ENCODE measurements at places on chromosomes 11 and 22. TPM values are rescaled to one million over a fixed set of nuclear protein-coding genes. Genes with fewer than 3 reads are reported as not detected.

GRCh38 chr11:35235936-35236666 is 97.1 kb downstream of the CD44 start:
- H3K4me3 ChIP-seq, result no peak overlapping the region
- H3K36me3 ChIP-seq, result peaks cover 6% of the 10 kb centered on the region
- H3K27ac ChIP-seq, result peak overlapping the region; percentile 35

Gene PYGM
- total RNA-seq, result 1.0 TPM

- H3K36me3 ChIP-seq, result no peaks in the 10 kb centered on the region
- H3K27ac ChIP-seq, result no peak overlapping the region
- peaks cover 8% of the 10 kb centered on the region for H3K27me3 ChIP-seq
- no peak for DNase-seq
- peaks cover 11% of the 10 kb centered on the region for H3K4me1 ChIP-seq
Observed at GRCh38 chr11:11451501-11452005, 98.5 kb upstream of the CSNK2A3 start.

- no peaks in the 10 kb centered on the region for H3K36me3 ChIP-seq
- H3K27me3 ChIP-seq, result no peaks in the 10 kb centered on the region
- no peaks in the 10 kb centered on the region for H3K4me1 ChIP-seq
- DNase-seq, result no peak
Observed at GRCh38 chr11:3623121-3623520, 18.7 kb downstream of the ART5 start.

Gene CHST1
- total RNA-seq, result 2.6 TPM

GRCh38 chr11:78149646-78150045 is 10.2 kb upstream of the ALG8 start:
- no peaks in the 10 kb centered on the region for H3K27me3 ChIP-seq
- H3K4me1 ChIP-seq, result no peaks in the 10 kb centered on the region
- H3K36me3 ChIP-seq, result no peaks in the 10 kb centered on the region

- H3K4me1 ChIP-seq, result peaks cover 14% of the 10 kb centered on the region
- H3K27me3 ChIP-seq, result peaks cover 2% of the 10 kb centered on the region
- H3K36me3 ChIP-seq, result no peaks in the 10 kb centered on the region
- peak; percentile 21 for DNase-seq
Observed at GRCh38 chr11:88175569-88176075, 379 bp upstream of the RAB38 start.

GRCh38 chr11:67645521-67646461 is 4.7 kb downstream of the ACY3 start:
- DNase-seq, result no peak
- H3K4me1 ChIP-seq, result no peaks in the 10 kb centered on the region

DNA sequence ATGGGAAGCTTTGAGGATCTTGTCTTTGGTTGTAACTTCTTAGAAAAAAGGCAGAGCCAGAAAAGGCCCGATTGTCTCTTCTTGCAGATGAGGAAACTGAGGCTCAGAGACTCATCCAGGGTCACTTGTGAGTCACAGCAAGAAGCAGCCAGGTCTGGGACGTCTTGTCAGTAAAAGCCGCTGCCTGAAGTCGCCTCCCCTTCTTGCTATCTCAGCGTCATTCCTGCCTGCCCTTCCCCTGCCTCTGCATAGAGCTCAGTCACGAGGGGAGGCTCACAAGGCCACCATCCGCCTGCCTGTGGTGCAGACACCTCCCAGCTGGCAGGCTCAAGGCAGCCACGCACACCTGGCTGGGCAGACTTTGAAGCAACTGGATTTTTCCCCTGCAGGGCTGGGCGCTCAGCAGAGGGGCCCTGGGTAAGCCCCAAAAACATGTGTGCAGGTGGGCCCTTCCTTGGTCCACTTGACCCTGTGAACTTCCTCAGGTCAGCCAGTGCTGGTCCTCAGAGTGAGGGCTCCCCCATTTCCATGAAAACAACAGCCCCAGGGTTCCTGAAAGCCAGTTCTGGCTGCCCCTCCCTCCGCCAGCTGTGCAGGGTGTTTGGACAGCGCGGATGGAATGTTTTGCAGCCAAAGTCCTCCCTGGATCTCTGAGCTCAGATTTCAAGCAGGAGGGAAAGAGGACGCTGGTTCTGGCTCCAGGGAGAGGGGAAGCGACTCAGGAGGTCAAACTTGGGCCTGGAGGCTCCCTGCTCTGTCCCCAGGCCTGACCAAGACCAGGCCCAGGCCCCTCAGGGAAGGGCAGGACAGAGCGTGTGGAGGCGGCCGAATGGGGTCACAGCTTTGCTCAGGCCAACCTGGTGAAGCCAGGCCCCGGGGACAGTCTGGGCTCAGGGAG is 6.0 kb upstream of the RAB3IL1 start:
- H3K4me3 ChIP-seq, result no peak overlapping the region
- peaks cover 14% of the 10 kb centered on the region for H3K27me3 ChIP-seq
- no peaks in the 10 kb centered on the region for H3K36me3 ChIP-seq
- DNase-seq, result peak; percentile 33

GRCh38 chr11:60339356-60339755 is 12.3 kb downstream of the MS4A6E start:
- no peak overlapping the region for H3K27ac ChIP-seq
- H3K4me3 ChIP-seq, result no peak overlapping the region
- no peaks in the 10 kb centered on the region for H3K36me3 ChIP-seq
- H3K4me1 ChIP-seq, result no peaks in the 10 kb centered on the region
- DNase-seq, result no peak

- peak; percentile 49 for DNase-seq
- no peak overlapping the region for H3K4me3 ChIP-seq
- H3K4me1 ChIP-seq, result no peaks in the 10 kb centered on the region
- no peaks in the 10 kb centered on the region for H3K27me3 ChIP-seq
Observed at GRCh38 chr11:95764267-95764898, 25.2 kb downstream of the FAM76B start.

GRCh38 chr22:37182101-37182948 is 5.7 kb downstream of the C1QTNF6 start:
- no peak overlapping the region for H3K27ac ChIP-seq
- no peak overlapping the region for H3K4me3 ChIP-seq
- H3K36me3 ChIP-seq, result no peaks in the 10 kb centered on the region
- peaks cover 10% of the 10 kb centered on the region for H3K4me1 ChIP-seq
- no peaks in the 10 kb centered on the region for H3K27me3 ChIP-seq

DNA sequence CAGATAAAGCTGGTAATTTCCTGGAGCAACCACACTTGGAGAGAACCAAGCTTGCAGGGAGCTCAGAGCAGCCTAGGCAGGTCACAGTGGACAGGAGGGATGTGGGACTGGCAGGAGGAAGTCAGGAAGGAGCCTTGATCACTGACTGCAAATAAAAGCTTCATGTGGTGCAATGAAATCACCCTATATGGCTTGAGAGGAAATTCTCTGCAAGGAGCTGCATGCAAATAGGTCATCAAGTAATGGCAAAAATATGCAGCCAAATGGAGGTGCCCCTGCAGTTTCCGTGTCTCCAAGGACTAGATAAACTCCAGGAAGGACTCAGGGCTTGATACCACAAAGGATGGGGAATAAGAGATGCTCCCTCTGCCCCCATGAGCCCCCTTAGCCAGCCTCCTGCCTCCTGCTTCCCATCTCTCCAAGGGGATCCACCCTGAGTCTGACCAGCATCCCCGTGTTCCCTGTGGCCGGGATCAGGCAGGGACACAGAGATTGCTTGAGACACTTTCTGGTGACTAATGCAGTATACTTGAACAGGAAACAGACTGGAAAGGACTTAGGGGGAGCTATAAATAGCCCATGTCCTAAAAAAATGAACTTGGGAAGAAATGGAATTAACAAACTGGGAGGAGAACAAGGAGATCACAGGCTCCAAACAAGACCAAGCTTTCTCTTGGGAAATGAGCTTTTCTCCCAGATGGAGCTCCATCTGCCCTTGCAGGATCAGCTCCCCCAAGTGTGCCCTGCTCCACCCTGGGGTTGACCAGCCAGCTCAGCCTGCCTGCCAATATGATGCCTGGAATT is 23.9 kb upstream of the MICAL2 start:
- peak overlapping the region; percentile 100 for H3K27ac ChIP-seq
- no peaks in the 10 kb centered on the region for H3K36me3 ChIP-seq
- peaks cover 60% of the 10 kb centered on the region for H3K4me1 ChIP-seq
- DNase-seq, result peak; percentile 98

Gene OR5T1
- total RNA-seq, result not detected

Gene HORMAD2
- total RNA-seq, result not detected

- H3K4me3 ChIP-seq, result no peak overlapping the region
- H3K36me3 ChIP-seq, result no peaks in the 10 kb centered on the region
- H3K27me3 ChIP-seq, result peaks cover 4% of the 10 kb centered on the region
Observed at GRCh38 chr11:107722662-107723061, 10.8 kb upstream of the SLN start.

Gene CSRP3
- total RNA-seq, result 0.70 TPM

DNA sequence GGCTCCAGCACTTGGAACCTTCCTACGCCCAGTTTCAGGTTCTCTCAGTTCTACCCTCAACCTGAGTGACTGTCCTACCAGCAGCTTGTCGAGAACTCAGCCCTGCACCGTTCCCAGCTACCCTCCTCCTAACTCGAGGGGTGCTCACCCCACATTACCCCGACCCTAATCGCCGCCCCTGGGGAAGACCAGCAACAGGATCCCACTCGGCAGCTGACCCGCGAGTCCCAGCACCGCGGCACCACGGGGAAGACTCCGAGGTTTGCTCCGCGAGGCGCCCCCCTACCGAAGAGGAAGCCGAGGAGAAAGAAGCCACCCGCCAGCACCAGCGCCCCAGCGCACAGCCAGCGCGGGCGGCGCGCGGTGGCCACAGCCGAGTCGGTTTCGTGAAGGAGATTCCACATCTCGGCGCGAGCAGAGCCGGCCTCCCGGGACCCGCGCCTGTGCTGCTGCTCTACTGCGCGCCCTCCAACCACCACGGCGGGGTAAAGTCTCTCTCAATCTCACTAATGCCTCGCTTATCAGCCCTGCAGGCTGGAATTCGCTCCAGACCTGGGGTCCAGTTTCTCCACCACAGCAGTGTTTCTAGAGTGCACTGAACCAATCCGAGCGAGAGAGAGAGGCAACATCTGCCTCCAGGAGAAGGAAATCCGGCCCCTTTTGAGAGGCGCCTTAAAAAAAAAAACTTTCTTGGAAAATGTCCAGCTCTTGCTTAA is at the start of gene FOLH1:
Gene FOLH1, minus strand, starts transcription at position 597 of the 716 bp plus-strand sequence. Its CDS starts 193 bp downstream, at position 404.
- H3K4me3 ChIP-seq, result no peak within 1 kb of the TSS
- H3K27me3 ChIP-seq, result no peaks in the 10 kb centered on the region
- DNase-seq, result no peak
- no peaks in the 10 kb centered on the region for H3K36me3 ChIP-seq
- no peak within 1 kb of the TSS for H3K27ac ChIP-seq

DNA sequence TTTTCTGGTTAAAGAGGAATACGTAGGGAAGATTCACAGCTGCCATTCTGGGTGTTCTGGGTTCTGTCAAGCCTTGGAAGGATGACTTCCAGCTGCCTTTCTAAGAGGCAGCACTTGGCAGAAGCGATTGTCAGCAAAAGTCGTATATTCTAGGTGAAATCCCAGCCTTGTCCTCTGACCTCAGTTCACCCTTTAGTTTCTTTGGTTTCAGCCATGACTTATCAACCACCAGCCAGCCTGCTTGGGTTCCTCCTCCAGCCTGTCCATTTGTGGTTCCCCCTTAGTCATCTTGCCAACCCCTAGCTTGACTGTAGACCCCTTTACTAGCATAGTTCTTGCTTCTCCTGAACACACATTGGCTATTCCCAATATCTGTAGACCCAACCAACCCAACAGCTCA is 102.3 kb upstream of the CD44 start:
- H3K27me3 ChIP-seq, result no peaks in the 10 kb centered on the region
- H3K4me3 ChIP-seq, result no peak overlapping the region
- H3K36me3 ChIP-seq, result no peaks in the 10 kb centered on the region
- no peak for DNase-seq
- peak overlapping the region; percentile 76 for H3K27ac ChIP-seq
- peaks cover 27% of the 10 kb centered on the region for H3K4me1 ChIP-seq

Gene HBG2
- not detected for total RNA-seq

GRCh38 chr11:5204787-5205186 is 4.3 kb upstream of the OR51V1 start:
- H3K27me3 ChIP-seq, result no peaks in the 10 kb centered on the region
- no peaks in the 10 kb centered on the region for H3K36me3 ChIP-seq
- H3K4me3 ChIP-seq, result no peak overlapping the region
- DNase-seq, result peak; percentile 45

Gene FAM111A
- total RNA-seq, result 11.1 TPM

Gene PGA5
- total RNA-seq, result 0.79 TPM

DNA sequence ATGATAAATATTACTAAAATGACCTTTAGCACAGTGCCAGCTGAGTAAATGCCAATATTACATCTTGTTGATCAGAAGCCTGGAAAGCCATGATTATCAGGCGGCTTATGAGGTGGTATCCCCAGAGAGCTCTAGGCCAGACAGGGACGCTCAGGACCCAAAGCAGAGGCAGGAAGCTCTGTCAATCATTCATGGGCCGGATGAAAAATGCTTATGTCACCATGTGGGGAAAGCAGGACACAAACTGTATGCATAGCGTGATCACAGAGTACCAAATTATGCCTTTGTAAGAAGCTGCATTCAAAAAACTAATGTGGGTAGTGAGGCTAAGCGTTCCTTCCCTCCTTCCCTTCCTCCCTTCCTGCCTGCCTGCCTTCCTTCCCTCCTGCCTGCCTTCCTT is 82.6 kb downstream of the TENM4 start:
- H3K4me3 ChIP-seq, result no peak overlapping the region
- H3K36me3 ChIP-seq, result no peaks in the 10 kb centered on the region
- H3K4me1 ChIP-seq, result no peaks in the 10 kb centered on the region
- no peak for DNase-seq

Gene KCNJ4
- 0.19 TPM for total RNA-seq

DNA sequence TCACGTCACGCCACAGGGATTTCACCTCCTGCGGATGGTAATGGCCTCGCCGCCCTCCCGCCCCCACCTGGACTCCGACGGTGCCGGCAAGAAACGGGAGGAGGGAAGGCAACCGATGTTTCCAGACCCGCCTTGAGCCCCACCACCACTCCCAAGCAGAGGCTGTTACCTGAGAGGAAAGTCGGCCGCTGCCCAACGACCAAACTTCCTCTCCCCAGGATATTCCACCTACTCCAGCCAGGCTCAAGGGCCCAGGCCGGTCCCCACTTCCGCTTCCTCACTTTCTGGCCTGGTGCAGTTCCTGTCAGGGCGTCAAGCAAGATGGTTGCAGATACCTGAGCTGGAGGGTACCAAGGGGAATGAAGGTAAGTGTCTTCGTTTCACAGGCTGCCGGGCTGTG is at the start of gene ENTHD1:
Gene ENTHD1, minus strand, starts transcription at position 235 of the 400 bp plus-strand sequence. CDS start 6,012 bp downstream, outside the sequence.
- no peak within 1 kb of the TSS for H3K4me3 ChIP-seq
- H3K4me1 ChIP-seq, result no peaks in the 10 kb centered on the region
- no peak for DNase-seq
- H3K27me3 ChIP-seq, result peaks cover 14% of the 10 kb centered on the region
- no peak within 1 kb of the TSS for H3K27ac ChIP-seq
- no peaks in the 10 kb centered on the region for H3K36me3 ChIP-seq

Measured in astrocyte (in vitro differentiated cells and primary cell).